ENCODE measurements at places on chromosomes 4 and X.

DNA sequence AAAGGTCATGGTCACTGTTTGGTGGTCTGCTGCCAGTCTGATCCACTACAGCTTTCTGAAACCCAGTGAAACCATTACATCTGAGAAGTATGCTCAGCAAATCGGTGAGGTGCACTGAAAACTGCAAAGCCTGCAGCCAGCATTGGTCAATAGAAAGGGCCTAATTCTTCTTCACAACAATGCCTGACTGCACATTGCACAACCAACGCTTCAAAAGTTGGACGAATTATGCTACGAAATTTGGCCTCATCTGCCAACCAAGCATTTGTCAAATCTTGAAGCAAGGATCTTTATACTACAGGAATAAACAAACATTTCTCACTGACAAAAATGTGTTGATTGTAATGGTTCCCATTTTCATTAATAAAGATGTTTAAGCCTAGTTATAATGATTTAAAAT is 90.4 kb downstream of the EIF4E start:
- DNase-seq, result no peak

GRCh38 chr4:52704661-52705060 is 45.6 kb upstream of the USP46 start:
- DNase-seq, result no peak

GRCh38 chr4:129092631-129093190 is 628 bp downstream of the SCLT1 start:
- DNase-seq, result no peak

DNA sequence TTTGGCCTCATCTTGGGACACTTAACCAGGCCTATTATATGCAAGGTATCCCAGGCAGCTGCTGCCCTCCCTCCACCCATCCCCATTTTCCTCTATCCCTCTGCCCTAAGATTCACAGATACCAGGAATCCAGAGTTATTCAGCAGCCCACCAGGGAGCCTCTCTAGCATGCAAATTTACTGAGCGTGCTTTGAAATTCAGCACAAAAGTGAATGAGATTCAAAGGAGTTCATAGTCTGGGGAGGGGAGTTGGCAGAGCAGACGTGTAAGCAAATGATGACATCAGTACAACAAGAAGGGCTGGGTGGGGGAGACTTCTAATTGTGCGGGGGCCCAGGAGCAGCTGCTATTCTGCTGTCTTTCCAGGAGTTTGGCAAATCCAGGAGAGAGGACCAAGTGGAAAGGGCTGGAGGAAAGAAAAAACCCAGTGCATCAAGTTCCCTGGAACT is 1.7 kb upstream of the MTM1 start:
- DNase-seq, result no peak
